ENCODE measurements at places on chromosomes 16 and 17. TPM values are rescaled to one million over a fixed set of nuclear protein-coding genes. Genes with fewer than 3 reads are reported as not detected.

GRCh38 chr16:48276102-48276501 lies 28.8 kb upstream of the ABCC11 start:
- DNase-seq = no peak
- no peak overlapping the region for H3K27ac ChIP-seq
- H3K36me3 ChIP-seq = peaks cover 26% of the 10 kb centered on the region
- H3K4me1 ChIP-seq = peaks cover 1% of the 10 kb centered on the region
- no peaks in the 10 kb centered on the region for H3K27me3 ChIP-seq
- no peak overlapping the region for H3K4me3 ChIP-seq

The CDH3 gene
- total RNA-seq = 0.28 TPM

- H3K27ac ChIP-seq = no peak overlapping the region
- H3K4me1 ChIP-seq = peaks cover 5% of the 10 kb centered on the region
- H3K4me3 ChIP-seq = peak overlapping the region; percentile 64
- H3K27me3 ChIP-seq = peaks cover 25% of the 10 kb centered on the region
- no peaks in the 10 kb centered on the region for H3K36me3 ChIP-seq
Observed at GRCh38 chr17:75588596-75589011, 1.0 kb downstream of the MYO15B start.

The KDM8 gene
- 20.1 TPM for total RNA-seq

- H3K27me3 ChIP-seq = peaks cover 84% of the 10 kb centered on the region
- peak; percentile 49 for DNase-seq
- H3K36me3 ChIP-seq = no peaks in the 10 kb centered on the region
- peaks cover 10% of the 10 kb centered on the region for H3K4me1 ChIP-seq
Observed at GRCh38 chr17:45895304-45895968, 1.1 kb downstream of the MAPT start.

DNA sequence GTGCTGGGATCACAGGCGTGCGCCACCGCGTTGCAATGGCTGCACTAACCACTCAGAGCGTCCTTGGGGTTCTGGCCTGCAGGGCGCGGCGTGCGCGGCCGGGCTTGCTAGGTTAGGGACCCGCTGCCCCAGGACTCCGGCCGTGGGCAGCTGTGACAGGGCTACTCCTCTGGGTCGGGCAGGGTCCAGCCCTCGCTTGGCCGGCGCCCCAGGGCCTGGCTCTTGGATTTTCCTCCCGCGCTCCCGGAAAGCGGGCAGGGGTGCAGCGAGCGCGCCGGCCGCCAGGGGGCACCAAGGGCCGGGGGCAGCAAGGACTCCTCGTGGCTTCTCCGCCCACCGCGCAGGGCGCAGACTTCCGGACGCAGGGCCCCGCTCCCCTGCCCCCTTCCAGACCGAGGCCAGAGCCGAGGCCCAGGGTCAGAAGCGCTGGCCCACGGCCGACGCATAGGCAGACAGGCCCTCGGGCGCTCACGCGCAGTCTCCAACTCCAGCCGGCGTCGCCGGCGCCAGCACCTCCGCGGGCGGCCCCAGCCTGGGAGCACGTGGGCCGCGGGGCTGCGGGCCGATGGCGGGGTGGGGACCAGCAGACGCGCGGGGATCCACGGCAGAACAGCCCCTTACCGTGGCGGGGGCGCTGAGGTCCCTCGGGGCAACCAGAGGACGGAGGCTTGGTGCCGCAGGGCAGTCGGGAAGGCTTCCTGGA lies 355 bp downstream of the TLE7 start:
- H3K27ac ChIP-seq = no peak overlapping the region
- peaks cover 18% of the 10 kb centered on the region for H3K27me3 ChIP-seq
- DNase-seq = peak; percentile 54
- peaks cover 4% of the 10 kb centered on the region for H3K36me3 ChIP-seq
- peaks cover 3% of the 10 kb centered on the region for H3K4me1 ChIP-seq
